ENCODE measurements at places on chromosomes 2 and 18.

DNA sequence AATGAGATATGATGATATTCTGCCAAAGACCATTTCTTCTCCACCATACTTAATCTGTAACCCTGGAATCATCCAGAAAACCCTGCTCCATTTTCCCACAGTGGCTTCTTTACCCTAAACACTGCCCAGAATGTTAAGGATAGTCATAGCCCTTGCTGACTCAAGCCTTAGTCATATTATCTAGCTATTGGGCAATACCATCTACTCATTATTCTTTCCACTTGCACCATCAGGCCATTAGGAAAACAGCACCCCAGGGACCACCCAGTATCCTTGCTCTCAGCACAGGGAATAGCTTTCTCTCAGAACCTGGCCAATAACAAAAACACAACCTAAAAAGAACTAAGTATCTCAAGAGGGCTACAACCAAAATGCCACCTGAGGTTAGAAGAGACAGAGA, 445.7 kb upstream of the SLC14A2 start:
- DNase-seq = no peak

DNA sequence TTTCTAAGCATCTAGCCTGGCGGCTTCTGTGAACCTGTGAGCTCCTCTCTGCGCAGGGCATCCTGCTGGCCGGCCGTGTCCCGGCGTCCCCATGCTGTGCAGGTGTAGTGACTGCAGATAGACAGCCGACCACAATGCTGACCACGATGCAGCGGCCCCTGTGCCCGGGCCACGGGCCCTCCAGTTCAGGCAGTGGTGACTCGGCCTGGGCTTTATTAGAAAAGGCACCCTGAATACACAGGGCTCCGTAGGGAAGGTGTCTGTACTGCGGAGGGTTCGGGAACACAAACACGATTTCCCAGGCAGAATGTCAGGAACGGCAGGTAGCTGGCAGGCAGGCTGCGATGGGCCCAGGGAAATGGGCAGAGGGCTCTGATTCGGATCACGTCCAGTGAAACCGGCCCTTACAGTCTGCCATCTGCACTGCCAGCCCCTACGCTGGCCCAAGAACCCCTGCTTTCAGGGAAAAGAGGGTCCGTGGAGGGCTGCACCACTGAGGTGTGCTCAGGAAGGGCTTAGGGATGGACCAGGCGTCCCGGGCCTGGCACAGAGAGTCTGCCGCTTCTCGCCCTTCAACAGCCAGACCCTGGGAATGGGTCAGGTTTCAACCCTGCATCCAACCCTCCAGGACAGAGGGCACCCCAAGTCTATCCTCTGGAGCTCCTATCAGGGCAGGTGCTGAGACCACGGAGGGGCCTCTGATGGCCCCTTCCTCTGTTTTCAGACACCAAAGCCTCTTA, 196.5 kb downstream of the HDAC4 start:
- DNase-seq = no peak

- no peak for DNase-seq
Observed at GRCh38 chr2:29874745-29875144, 46.6 kb downstream of the ALK start.

DNA sequence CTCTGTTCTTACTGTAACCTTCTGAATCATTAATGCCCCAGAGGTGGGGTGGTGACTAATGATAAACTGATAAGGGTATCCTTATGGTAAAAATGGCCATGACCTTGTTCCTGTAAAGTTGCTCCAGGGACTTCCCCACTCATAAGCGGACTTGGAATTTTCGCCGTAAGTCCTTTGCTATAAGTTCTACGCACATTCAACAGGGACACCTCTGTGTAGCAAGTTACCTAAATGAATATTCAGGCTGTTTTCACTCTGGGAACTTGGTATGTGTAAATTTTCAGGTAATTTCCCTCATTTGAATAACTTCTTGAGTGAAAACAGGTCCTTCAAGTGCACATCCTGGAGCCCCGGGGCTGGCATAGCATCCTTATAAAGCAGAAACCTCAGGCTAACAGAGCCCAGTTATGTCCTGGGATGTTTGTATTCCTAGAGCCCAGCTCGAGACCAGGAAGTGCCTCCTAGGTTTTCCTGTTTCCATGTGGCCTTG, 9.4 kb upstream of the AGFG1 start:
- no peak for DNase-seq

DNA sequence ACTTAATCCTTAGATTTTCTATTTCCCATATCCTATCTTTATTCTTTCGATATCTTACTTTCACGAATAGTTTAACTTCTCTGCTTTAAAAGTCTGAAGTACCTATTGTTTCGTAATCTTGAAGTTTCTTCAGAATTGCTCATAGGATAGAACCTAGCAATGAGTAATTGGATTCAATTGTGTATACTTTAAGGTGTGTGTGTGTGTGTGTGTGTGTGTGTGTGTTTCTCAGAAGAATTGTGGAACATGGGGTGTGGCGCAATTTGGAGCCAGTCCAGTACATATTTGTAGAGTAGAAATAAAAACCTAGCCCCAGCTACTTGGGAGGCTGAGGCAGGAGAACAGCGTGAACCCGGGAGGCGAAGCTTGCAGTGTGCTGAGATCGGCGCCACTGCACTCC, 897.6 kb downstream of the BCL11A start:
- DNase-seq = no peak

GRCh38 chr2:232632229-232632903, 1.0 kb upstream of the EFHD1 start:
- no peak for DNase-seq

DNA sequence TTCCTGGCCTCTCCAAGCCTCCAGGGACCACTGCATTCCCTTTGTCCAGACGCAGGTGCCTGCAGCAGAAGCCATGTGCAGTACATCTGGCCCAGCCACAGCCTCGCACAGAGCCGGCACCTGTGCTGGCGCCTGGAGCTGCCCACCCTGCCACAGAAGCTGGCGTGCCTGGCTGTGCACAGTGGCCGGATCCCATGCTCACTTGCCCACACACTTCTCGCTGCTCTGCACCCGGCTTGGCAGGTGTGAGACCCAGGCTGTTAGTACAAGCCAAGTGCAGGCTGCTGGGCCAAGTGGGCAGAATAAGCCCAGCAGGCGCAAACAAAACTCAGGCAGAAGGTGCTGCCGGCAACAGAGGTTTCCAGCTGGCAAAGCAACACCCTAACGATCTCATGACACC, 124.5 kb upstream of the CCDC150 start:
- no peak for DNase-seq

GRCh38 chr2:151165105-151165684, 96.5 kb downstream of the RBM43 start:
- DNase-seq = no peak

DNA sequence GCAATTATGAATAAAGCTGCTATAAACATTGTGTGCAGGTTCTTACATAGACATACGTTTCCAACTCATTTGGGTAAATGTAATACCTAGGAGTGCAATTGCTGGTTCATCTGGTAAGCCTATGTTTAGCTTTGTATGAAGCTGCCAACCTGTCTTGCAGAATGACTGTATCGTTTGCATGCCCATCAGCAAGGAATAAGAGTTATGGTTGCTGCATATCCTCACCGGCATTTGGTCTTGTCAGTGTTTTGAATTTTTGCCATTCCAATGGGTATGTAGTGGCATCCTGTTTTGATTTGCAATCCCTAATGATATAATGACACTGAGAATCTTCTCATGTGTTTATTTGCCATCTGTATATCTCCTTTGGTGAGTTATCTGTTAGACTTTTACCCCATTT, 20.7 kb downstream of the CCDC150 start:
- no peak for DNase-seq
